Activated T-cell treated with anti-CD3 and anti-CD28 coated beads, Interleukin-2, amount 50 U/mL, for 72 hours (primary cell): ENCODE measurements at places on chromosomes 11 and 22. TPM values are rescaled to one million over a fixed set of nuclear protein-coding genes. Genes with fewer than 3 reads are reported as not detected.
A peak's percentile ranks its signal among the peaks of the same experiment; 100 is the strongest.

CRYBB2 gene
- not detected for total RNA-seq

POTEH gene
- not detected for total RNA-seq

PPP1R14B gene
- total RNA-seq = 121 TPM

DNA sequence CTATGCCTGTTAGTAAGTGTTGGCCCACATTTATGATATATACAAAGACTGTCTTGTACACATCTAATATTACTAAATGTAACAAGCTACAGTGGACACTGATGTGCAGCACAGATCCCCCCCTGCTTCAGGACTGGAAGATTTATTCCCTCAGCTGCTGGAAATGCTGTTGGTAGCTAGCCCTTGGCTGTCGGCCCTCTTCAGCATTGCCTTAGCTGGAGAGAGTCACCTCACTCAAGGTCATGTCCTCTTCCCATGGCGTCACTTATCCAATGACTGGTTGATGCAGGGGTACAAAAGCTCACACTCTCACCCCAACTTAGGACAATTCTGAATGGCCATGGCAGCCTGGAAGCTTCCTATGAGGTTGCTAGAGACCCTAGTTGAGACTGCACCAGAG, 312.7 kb downstream of the SOX6 start:
- no peak for DNase-seq

- DNase-seq = no peak
Observed at GRCh38 chr22:45211848-45212247, 28.8 kb downstream of the KIAA0930 start.

DNA sequence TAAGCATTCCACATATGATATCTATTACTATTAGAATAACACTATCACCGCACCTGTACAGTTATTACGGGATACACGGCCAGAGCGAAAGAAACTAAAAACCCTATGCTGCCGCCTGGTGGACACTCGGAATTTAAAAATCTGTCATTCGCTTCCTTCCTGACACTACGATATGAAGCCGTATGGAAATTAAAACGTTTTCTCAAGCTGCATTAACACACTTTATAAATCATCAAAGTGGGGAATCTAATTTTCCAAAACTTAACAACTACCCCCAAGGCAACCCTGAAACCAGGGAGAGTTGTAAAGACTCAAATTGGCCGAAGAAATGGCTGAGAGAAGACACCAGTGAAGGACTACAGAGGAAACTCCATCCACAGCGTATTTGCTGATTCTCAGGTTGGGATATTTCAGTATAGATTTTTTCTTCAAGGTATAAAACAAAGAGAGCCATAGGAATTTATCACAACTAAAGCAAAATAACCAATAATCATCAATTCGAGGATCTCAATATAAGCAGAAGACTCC, 1.4 kb downstream of the CCDC73 start:
- peak; percentile 60 for DNase-seq

GRCh38 chr11:2945757-2946287, 16.6 kb upstream of the PHLDA2 start:
- DNase-seq = no peak

GRCh38 chr11:45091563-45092403, 54.7 kb upstream of the PRDM11 start:
- no peak for DNase-seq

GRCh38 chr22:48761546-48761945, 1066.1 kb downstream of the BRD1 start:
- no peak for DNase-seq

DNA sequence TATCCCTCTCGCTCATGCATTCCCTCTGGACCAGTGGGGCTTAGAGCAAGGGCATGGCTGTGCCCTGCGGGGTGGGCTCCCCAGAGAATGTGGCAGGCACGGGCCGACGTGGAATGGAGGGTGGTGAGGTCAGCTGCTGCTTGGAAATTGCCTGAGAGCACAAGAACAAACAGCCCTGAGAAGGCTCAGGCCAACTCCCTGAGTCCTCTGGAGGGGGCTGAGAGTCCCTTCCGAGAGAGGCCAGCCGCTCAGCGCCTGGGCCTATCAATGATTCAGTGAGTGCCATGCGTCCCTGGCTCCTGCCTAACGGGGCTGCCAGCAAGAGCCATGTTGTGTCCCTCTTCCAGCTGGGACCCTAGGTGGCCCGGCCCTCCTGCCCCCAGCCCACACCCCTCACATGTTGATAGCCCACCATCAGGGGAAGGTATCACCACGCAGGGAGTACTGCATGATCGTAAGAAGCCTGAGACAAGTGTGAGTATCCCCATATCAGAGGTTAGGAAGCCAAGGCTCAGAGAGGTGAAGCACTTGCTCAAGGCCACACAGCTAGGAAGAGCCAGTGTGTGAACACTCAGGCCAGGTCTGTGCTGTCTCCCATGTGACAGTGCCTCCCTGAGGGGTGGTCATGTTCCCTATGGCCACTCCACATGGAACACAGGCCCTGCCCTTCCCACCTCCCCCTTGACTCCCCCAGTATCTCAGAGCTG, 55.8 kb downstream of the NECTIN1 start:
- DNase-seq = no peak

- DNase-seq = no peak
Observed at GRCh38 chr11:101296896-101297295, 167.3 kb upstream of the PGR start.

DNA sequence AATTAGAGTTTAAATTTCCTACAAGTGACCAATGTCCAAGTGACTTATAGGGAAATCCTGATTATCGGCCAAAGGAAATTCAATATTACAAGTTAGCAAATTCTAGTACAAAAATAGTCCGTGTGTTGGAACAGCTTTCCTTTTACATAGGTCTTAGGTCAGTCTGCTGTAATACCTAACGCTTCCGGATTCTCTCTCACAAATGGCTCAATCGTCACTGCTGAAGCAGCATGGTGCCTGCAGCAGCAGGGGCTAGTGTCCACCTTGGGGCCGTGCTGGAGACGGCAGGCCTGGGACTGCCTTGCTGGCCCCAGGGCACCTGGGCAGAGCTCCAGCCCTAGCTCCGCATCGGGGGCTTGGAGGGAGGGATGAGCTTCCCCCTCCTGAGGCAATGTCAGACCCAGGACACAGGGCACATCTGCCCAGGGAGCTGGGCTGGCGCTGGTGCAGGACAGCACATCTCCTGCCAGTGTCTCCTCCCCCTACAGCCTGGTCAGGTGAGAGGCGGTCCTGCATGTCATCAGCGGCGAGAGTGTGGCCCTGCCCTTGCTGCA, 39.4 kb upstream of the CLTCL1 start:
- no peak for DNase-seq

DNA sequence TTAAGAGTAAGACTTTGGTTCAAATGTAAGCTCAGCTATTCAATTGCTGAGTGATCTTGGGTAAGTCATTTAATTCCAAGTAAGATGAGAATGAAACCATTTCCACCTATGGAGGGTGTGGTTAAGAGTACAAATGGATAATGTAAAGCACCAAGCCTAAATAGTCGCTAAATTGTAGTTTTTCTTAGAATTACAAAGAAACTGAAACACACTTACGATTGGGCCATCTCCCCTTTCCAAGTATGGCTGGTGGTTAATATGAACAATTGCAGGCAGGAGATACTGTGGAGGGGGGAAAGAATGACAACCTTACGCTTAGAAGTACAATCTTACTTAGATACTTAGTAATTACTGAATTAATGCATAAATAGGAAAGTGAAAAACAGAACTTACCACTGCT, 8.2 kb downstream of the DDX17 start:
- no peak for DNase-seq

FERMT3 gene
- 158 TPM for total RNA-seq

GRCh38 chr11:57648801-57649735, 644 bp downstream of the YPEL4 start:
- no peak for DNase-seq

DNA sequence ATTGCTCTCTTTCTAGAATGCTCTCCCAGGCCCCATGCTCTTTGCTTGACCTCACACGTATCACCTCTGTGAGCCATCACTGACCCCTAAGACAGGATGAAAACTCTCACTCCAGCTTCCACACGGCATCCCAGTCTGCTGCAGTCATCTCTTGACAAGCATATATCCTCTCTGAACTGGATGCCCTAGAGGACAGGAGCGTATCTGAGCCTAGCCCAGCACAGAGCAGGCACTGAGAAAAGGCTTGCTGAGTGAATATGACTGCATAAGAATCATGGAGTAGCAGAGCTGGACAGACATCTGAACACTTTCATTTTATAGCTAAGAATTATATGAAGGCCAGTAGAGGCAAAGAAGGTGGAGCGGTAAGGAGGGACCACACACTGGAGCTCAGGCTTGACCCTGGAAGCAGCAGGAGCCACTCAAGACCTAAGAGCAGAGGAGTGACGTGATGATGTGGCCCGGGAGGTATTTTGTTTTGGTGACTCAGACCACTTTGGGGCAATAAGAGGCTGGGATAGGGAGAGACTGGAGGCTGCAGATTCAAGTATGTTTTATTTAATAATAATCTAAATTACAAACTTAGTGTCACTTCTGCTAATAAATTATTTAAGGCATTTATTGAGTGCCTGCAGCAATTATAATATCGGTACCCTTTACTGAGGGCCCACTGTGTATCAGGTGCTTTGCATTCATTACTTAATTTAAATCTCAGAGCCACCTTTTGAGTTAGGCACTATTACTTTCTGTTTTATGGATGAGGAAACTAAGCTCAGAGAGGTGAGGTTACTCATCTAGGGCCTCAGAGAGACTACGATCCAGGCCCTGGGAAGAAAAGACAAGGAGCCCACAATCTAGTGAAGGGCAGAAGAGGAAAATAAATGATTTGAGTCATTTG, 42.6 kb downstream of the MAP6 start:
- DNase-seq = no peak

DNA sequence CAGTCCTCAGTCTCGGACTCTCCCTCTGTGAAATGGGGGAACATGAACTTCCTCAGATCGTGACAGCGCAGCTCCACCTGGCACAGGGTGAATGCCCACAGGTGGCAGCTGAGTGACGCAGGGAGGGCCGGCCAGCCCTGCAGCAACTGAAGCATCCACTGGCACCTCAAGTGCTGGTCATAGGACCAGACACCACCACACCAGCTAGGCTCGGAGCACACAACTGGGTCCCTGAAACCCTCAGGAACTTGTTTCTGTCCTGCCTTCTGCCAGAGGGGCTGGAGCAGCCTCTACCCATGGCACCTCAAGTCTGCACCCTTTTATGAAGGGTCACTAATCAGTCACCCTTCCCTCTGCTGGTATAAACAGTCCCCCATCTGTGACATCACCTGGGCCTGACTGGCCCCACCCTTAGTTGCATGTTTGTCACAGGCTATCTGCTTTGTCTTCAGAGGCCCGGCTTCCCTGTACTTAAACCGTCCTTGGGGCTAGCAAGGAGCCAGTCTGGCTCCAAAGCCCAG, 7.4 kb upstream of the CDC42BPG start:
- DNase-seq = no peak

- DNase-seq = no peak
Observed at GRCh38 chr11:111770581-111771134, 4.5 kb upstream of the PPP2R1B start.

- DNase-seq = no peak
Observed at GRCh38 chr11:119880143-119880542, 151.1 kb upstream of the NECTIN1 start.

GRCh38 chr11:3747704-3748103, 49.6 kb downstream of the NUP98 start:
- no peak for DNase-seq

- DNase-seq = no peak
Observed at GRCh38 chr11:68038226-68038717, 553 bp upstream of the TCIRG1 start.

- no peak for DNase-seq
Observed at GRCh38 chr11:34433899-34434298, 4.8 kb upstream of the CAT start.

CRYBA4 gene
- total RNA-seq = 0.63 TPM

C11orf42 gene
- not detected for total RNA-seq

FIBIN gene
- total RNA-seq = not detected

TRIM29 gene
- not detected for total RNA-seq

- DNase-seq = no peak
Observed at GRCh38 chr11:79182794-79183193, 258.0 kb downstream of the TENM4 start.

- no peak for DNase-seq
Observed at GRCh38 chr11:28137366-28137765, 29.2 kb downstream of the METTL15 start.

- DNase-seq = no peak
Observed at GRCh38 chr11:43523632-43524031, 156.9 kb upstream of the HSD17B12 start.

NAALADL1 gene
- 25.0 TPM for total RNA-seq

DNA sequence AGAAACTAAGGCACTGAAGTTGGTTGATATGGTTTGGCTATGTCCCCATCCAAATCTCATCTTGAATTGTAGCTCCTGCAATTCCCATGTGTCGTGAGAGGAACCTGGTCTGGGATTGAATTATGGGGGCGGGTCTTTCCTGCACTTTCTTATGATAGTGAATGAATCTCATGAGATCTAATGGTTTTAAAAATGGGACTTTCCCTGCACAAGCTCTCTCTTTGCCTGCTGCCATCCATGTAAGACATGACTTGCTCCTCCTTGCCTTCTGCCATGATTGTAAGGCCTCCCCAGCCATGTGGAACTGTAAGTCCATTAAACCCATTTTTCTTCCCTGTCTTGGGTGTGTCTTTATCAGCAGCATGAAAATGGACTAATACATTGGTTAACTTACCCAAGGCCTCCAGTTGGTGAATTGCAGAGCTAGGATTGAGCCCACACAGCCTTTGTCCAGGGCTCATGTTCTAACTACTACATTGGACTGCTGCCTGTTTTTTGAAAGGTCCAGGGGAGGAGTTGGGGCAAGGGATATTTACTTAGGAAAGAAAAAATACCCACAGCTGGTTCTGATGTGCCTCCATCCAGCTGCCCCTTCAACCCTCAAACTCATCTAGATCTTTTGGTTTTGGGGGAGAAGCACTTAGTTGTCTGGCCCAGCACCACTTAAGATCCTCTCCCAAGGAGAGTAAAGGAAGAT, 107.8 kb upstream of the NAV2 start:
- DNase-seq = no peak

DNA sequence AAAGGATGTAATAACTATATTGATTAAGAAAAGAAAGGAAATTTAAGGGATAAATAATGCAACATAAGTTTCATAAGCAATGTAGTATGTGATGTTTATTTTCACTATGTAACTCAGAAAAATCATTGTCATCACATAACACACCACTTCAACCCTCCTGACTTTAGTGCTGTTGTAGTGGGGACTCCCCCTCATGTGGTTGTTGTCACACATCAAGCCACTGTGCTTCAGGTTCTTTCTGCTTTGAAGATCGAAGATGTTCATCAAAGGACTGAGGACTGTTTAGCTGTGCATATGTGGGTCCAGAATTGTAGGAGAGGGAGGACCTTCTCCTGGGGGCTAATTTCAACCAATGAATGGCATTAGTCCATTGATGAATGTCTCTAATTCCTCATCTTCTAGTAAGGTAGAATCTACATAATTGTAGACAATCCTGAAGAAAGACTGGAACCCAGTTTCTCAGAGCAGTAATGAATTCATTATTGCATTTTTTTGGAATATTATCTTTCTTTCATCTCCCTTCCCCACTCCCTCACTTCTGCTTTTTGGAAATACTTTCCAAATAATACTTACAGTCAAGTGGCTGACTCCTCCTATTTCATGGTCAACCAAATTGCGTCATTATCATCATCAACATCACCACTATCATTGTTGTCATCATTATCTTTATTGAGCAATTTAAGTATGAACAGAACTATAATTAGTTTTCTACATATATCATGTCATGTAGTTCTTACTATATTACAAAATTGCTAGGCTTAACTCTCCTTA, 9.8 kb upstream of the CARD16 start:
- no peak for DNase-seq
